Stimulated activated CD4-positive, alpha-beta T cell treated with anti-CD3 and anti-CD28 coated beads, Interleukin-2, amount 100 ng/mL, for 24 hours (primary cell): ENCODE measurements at places on chromosomes 7 and 10.
A peak's percentile ranks its signal among the peaks of the same experiment; 100 is the strongest.

DNA sequence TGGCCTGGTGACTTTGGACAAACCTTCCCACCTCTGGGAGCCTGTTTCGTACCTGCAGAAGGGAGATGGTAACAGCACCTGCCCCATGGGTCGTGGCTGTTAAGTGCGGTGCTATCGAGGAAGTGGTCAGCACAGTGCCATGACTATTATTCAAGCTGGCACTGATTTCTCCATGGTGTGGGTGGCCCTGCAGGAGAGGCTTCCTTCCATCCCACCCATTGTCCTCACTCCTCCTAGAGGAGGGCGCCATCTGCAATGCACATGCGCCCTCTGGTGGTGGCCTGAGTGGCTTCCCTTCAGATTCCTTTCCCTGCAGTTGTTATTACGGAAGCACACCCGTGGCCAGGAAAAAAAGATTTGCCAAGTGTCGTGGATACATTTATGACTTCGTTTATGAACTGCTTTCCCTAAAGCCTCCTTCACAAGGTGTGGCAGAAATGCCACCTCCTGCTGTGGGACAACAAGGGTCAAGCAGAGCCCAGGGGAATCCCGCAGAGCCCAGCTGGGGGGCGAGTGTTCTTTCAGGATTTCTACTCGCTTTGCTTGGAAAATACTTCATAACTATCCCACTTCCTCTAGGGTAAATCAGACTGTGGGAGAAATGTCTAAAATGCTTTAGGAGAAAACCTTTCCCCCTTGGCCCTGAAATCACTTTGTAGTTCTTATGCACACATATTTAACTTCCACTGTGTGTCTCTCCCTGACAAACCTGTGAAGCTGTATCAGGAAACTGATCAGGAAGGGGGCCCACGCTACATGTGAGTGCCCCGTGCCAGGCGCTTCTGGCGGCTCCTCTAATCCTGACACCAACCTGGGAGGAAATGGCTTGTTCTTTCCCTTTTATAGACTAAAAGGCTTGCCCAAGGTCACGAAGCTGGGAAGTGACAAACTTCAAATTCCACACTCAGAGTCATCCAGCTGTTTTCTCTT, 98.0 kb upstream of the ANLN start:
- DNase-seq, result peak; percentile 83

GRCh38 chr7:132240262-132240661, 336.0 kb downstream of the PLXNA4 start:
- no peak for DNase-seq

GRCh38 chr10:98391065-98391464, 23.9 kb downstream of the PYROXD2 start:
- DNase-seq, result no peak

- DNase-seq, result peak; percentile 84
Measured at GRCh38 chr7:47991741-47992311, 12.4 kb upstream of the HUS1 start.

DNA sequence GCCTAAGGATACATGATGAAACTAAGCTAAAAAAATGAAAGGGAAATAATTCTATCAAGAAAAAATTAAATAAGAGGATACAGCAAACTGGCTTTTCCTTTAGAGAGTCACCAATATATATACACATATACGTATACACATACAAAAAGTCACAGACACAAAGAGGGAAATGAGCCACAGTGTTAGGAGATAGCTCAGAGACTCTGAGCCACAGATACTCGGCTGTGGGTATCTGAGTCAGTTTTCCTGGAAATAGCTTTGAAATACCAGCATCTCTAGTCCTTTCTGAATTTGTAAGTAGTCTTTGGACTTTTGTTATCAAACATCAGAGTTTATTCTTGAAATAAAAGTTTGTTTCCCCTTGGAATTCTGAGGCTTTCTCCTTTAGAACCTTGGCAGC, 111.8 kb downstream of the TBXAS1 start:
- DNase-seq, result no peak

DNA sequence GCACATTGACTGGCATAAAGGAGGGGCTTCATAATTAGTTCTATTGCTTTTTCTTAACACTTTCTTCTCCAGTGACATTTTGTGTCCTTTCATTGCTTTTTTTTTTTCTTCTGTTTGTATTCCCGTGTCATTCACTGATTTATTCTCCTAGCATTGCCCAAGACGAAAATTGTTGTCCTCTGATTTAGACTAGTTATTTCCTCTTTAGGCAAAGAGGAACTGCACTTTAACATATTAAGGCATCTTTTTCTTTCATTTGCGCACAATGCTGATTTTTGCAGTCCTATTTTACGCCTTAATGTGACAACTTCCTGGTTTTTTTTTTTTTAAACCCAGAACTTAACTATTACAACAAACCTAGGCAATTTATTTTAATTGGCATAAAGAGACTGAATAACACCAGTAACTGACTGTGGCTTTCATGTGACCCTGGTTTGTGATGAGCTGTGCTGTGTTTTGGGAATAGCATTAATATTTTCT, 39.7 kb downstream of the ARID5B start:
- no peak for DNase-seq

DNA sequence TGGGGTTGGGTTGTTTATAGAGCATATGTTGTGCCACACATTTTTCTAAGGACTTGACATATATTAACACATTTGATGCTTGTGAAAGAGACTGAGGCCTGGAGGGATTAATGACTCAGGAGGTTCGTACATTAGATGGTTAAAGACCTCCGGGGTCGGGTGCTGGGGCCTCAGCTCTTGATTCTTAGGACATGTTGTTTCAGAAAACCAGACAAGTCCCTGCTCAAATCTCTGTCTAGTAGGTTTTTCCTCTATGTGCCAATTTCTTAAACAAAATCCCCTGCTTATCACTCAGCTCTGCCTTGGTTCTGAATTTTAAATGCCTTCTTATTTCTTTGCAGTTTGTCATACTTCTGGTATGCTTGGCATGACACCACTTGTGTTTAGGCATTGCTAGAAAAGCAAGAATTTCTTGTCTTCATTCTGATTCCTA, 5.8 kb downstream of the UPP1 start:
- DNase-seq, result no peak

GRCh38 chr7:44348851-44349781, 23.7 kb upstream of the CAMK2B start:
- no peak for DNase-seq

DNA sequence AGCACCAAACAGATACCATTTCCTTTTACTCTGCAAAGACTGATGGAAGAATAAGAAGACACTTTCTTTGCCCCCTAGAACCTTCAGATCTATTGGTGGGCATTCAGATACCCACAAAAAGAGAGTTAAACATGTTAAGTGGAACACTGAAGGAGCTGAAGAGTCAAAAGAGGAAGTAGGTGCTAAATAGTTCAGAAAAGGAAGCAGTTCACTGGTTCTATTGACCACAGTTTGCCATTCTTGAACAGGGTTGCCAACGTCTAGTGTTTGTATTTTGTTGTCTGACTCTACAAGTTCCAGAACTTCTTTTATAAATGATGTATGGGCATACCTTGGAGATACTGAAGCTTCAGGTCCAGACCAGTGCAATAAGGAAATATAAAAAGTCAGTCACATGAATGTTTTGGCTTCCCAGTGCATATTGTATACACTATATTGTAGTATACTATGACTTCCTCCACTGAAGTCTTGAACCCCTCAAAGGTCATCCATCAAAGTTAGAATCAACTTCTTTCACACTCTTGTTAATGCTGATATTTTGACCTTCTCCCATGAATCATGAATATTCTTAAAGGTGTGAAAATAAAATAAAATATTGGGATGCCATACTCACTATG, 47.5 kb upstream of the AGR3 start:
- no peak for DNase-seq

- no peak for DNase-seq
Measured at GRCh38 chr7:120402801-120403200, 129.8 kb downstream of the KCND2 start.

GRCh38 chr7:99190359-99191009, 17.4 kb downstream of the KPNA7 start:
- no peak for DNase-seq

GRCh38 chr10:96616961-96617360, 30.1 kb upstream of the TM9SF3 start:
- DNase-seq, result no peak

- no peak for DNase-seq
Measured at GRCh38 chr10:122558452-122558851, 2.1 kb upstream of the DMBT1 start.

DNA sequence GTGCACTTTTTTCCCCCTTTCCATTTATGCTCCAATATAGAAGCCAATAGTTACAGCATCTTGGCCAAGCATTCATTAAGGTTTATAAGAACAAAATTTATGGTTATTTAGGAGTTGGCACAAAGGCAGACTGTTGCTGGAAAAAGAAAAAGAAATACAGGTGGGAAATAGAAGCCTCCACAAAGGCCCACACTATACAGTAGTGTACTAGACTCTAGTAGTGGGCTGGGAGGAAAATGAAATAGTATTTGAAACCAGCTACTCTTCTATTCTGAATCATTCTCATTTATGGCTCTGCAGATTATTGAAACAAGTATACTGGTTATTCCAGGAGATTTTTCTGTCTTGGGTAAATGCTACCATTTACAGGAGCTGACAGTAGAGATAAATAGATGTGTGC, 80.9 kb upstream of the CDK6 start:
- DNase-seq, result no peak

GRCh38 chr10:46538717-46539426, 17.6 kb downstream of the GPRIN2 start:
- no peak for DNase-seq

DNA sequence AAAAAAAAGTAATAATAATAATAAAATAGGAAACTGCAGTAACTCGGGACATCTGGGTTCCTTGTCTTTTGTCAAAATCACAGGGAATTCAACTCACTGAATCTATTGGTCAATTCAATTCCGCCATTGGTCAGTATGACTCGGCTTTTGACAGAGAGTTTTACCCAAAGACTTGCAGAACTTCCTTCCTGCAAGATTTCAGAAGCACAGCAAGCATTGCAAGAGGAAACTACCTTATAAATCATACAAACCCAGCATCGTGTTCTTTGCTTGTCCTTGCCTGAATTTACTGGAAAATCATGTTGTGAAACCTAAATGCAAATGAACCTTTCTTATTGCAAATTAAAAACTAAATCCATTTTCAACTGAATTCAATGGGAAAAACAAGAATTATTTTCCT, 15.5 kb downstream of the KLF6 start:
- no peak for DNase-seq

DNA sequence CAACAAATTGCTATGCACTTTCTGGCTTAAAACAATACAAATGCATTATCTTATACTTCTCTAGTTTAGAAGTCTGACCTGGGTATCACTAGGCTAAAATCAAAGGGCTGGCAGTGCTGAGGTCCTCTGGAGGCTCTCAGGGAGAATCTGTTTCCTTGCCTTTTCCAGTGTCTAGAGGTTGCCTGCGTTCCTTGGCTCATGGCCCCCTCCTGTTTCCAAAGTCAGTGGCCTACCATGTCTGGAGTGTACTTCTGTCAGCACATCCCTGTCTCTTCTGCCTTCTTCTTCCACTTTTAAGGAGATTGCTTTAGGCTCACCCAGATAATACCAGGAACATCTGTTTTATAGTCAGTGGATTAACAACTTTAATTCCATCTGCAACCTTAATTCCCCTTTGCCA, 52.4 kb downstream of the CCNY start:
- DNase-seq, result no peak

DNA sequence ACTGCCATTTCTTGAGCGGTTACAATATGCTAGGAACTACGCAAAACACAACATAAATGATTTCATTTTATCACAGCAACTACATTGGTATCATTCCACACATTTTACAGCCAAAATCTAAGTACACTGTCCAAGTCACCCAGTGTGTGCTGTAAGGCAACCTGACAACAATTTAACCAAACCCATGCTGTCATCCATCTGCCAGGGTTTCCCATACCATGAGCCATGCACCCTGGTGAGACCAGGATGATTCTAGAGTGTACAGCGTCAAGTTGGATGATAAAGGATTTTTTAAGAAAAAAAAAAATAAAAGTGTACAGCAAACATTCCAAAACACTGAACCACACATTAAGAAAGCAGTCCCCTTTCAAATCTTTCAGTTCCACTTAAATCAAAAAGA, 52.9 kb downstream of the PIK3AP1 start:
- DNase-seq, result no peak
